ENCODE measurements at places on chromosomes 11 and 22.

- no peak for DNase-seq
Measured at GRCh38 chr22:18905540-18906409, at the start of gene DGCR6. DGCR6 (plus strand) TSS chr22:18906320; CDS start chr22:18906375, 55 bp downstream.

DNA sequence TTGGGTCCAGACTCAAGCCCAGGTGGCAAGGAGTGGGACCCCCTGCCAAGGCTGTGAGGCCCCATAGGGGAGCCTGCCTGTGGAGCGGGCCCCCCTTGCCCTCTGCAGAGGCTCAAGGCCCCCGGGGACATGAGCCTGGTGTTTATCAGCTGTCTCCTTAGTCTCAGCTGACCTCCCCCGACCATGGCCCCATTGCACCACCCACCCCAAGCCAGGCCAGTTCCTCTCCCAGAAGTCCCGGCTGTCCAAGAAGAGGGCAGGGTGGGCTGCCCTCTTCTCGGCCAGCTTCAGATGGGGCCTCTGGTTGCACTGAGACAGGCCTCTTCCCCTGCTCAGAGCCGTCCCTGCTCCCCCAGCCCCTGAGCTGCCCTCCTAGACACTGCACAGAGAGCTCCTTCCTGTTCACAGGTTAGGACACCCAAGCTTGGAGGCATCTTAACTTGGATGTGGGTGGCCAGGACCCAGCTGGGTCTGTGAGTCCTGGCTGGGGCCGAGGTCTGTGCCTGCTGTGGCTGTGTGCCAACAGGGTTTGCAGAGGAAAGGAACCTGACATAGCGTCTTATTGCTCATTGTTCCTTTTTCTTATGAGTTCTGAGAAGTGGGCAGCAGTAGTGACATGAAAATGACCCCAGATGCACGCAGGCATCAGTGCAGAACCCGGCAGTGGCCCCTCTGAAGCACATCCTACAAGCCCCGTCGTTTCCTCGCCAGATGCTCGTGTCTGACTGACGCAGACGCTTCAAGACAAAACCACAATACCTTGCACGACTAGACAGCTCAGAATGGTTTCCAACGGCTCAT is 5.4 kb downstream of the TRABD start:
- peak; percentile 75 for DNase-seq

- no peak for DNase-seq
Measured at GRCh38 chr11:76752321-76753143, 30.6 kb upstream of the TSKU start.

DNA sequence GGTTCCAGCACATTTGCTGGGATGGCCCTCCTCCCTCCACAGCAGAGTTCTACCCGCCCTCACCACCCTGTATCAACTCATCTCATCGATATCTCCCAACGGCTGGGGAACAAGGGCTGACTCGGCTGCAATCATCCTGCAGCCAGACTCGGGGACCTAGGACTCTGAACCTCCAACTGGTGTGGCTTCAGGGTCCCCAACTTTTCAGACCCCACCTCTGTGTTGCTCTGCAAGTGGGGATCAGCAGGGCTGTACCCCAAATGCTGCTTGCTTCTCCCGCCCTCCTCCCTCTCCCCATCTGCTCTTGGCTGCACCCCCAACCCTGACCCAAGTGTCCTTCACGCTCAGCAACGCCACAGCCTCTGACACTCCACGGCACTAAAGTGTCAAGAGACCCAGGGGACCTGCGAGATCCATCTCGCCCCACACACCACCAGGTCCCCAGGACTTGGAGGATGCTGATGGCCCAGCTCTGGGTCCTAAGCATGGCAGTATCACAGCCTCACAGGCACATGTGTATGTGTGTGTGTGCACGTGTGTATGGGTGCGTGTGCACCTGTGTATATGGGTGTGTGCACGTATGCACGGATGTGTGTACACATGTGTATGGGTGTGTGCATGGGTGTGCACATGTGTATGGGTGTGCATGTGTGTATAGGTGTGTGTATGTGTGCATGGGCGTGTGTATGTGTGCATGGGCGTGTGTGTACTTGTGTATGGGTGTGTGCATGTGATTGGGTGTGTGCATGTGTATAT is 26.4 kb downstream of the KCNQ1 start:
- no peak for DNase-seq

DNA sequence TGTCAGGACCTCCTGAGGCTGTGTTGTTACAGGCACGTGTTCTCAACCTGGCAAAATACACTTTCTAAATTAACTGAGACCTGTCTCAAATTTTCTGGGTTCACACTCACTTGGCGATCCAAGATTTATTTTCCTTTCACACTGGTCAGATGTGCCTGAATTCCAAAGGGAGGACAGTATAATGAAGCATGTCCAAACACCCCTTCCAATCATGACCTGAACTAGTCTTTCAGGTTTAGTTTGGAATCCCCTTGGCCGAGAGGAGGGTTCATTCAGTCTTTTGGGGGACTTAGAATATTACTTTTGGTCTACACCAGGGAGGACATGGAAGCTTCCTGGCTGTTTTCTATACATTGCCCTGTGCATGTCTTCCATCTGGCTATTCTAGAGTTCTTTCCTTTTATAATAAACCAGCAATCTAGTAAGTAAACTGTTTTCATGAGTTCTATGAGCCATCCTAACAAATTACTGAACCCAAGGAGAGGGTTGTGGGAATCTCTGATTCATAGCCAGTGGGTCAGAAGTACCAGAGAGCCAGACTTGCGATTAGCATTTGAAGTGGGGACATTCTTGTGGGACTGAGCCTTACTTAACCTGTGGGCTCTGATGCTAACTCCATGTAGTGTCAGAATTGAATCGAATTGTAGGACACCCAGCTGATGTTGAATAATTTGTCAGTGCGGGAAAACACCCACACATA is 14.8 kb upstream of the TMEM216 start:
- DNase-seq = no peak

DNA sequence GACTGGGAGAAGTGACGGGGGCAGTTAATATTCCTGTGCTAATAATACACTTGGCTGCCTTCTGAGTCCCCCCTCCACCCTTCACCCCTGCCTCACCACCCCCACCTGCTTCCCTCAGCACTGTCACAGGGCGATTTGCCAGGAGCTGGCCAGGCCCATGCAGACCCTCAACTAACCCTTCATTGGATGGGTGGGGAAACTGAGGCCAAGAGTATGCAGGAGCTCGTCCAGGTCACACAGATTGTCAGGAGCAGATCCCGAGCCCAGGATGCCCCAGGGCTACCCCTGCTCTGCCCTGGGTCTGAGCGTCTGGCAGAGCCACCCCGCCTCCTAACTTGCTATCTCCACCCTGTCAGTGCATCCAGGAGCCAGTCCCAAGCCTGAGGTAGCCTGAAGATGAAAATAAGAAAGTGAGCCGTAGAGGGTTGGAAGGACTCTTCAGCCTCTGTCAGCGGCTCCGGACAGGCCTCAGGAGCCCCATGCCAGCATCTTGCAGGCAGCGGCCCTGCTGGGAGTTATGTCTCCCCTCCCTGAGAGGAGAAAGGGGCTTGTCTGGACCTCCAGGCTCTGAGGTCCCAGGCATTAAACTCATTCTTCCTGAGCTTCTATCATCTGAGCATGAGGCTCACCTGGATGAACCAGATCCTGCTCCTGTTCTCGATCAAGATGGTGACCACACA is 6.2 kb downstream of the TPBGL start:
- DNase-seq = no peak

GRCh38 chr11:73257342-73258103 is 14.6 kb upstream of the P2RY6 start:
- DNase-seq = no peak

- no peak for DNase-seq
Measured at GRCh38 chr11:3152471-3153110, 12.5 kb downstream of the OSBPL5 start.

- DNase-seq = no peak
Measured at GRCh38 chr11:104060820-104061219, 24.4 kb downstream of the DDI1 start.

- DNase-seq = no peak
Measured at GRCh38 chr11:77431813-77432212, 42.1 kb downstream of the PAK1 start.

GRCh38 chr22:46518038-46518437 is 19.4 kb downstream of the CELSR1 start:
- DNase-seq = no peak

DNA sequence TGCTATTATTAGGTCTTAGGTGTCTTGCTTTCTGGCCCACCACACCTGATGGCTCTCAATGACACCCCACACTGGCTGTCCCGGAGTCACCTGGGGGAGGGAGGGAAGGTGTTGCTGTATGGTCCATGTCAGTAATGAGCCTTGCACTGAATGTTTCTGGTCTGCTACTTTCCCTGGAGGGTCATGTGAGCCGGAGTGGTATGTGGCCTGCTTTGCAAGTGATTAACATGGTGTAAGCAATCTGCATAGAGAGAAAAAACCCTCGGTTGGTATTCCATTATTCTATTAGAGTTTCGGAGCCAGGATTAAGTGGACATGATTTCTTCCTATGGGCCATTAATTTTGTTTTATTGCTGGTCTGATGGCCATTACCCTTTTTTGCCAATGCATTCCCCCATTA is 63.9 kb downstream of the PKNOX2 start:
- no peak for DNase-seq

- DNase-seq = no peak
Measured at GRCh38 chr11:13210424-13210823, 67.2 kb upstream of the BMAL1 start.

- DNase-seq = no peak
Measured at GRCh38 chr22:42366806-42367581, 65.2 kb downstream of the NFAM1 start.

DNA sequence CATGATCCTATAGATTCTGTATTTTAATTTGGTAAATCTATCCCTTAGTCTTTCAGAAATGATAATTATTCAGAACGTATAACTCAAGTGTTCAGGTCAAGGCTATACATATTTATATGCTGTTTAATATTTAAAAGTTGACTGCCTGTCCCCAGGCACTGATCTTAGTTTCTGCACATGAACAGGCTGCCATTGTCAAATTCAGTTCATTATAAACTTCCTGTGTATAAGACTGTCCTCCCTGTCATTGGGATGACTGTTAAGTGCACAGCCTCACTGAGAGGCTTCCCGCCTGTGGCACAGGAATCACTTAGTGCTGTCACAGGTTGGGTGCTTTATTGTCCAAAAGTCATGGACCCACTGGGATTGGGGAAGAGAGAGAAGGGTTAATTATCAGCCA is 92.1 kb upstream of the TTC12 start:
- no peak for DNase-seq

DNA sequence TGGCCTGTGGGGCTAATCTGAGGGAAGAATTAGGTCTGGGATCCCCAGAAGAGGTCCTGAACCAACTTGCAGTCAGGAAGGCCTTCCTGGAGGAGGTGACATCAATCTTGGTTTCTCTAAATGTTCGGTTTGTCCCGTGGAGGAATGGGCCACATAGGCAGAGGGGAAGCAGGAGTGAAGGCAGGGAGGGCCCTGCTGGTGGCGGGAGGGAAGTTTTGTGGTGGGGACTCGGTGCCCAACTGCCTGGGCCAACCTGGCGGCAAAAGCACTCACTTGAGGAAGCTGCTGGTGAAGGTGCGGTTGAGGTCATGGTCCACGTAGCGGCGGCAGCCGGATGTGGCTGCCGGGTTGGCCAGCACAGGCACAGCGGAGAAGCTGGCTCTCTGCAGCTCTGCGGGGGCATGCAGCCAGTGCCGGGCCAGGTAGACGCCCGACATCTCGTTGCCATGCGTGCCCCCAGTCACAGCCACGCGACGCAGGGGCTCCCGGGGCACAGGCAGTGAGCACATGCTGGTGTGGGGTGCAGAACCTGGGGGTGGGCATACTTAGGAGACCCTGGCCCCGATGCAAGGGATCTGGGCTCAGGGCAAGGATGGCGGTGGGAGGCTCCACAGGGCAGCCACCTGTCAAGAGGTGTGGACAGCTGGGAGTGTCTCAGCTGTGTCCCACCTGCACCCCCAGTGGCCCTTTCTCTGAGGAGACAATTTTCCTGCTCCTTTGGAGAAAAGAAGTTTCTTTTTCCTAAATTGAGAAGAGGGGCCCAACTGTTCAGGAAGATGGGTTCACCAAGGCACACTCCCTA is 3.8 kb downstream of the ACY3 start:
- peak; percentile 66 for DNase-seq

DNA sequence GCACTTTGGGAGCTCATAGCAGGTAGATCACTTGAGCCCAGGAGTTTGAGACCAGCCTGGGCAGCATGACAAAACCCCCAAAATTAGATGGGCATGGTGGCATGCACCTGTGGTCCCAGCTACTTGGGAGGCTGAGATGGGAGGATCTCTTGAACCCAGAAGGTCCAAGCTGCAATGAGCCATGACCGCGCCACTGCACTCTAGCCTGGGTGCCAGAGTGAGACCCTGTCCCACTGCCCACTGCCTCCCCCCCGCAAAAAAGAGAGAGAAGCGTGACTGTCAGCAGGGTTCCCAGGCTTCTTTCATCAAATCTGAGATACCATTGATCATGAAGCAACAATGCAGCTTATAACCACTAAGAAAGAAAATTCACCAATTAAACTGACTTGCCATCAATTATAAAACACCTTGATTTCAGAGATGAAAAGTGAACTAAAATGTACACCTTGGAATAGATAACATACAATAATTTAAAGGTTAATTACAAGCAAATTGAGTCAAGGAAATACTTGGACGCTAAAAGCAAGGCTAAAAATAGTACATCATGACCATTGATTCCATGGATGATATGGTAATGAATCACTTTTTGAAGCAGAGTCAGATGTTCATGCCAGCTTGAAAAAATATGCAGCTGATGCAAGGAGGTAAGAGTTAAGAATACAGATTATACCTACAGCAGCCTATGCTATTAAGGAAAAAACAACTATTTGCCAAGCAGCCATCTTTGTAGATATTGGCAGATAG is 90.8 kb upstream of the ALKBH3 start:
- no peak for DNase-seq

- DNase-seq = peak; percentile 24
Measured at GRCh38 chr11:63670433-63671321, 499 bp downstream of the ATL3 start.

- no peak for DNase-seq
Measured at GRCh38 chr22:31870890-31871289, 73.4 kb upstream of the YWHAH start.

GRCh38 chr11:282630-283360 is 4.6 kb downstream of the NLRP6 start:
- no peak for DNase-seq

- no peak for DNase-seq
Measured at GRCh38 chr11:130523166-130523565, 74.7 kb downstream of the ADAMTS15 start.

- DNase-seq = no peak
Measured at GRCh38 chr22:37167176-37167980, 17.7 kb upstream of the IL2RB start.

DNA sequence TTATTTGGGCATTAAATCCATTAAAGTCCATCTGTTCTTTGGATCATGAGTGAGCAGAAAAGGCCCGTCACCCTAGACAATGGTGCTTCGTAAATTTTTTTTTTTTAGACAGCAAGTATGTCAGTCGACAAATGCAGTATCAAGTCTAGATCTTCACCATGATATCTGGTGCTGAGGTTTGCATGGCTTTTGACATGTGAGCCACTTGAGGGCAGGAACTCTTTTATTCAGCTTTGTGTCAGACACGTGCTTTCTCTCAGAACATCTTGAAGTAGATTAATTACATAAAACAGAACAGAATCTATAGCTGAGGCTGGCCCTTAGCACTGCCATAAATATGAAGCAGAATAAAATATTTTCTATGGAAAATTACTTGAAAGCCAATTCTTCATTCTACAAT is 62.9 kb upstream of the CARD18 start:
- DNase-seq = no peak

GRCh38 chr11:113562981-113563461 is 87.8 kb upstream of the DRD2 start:
- no peak for DNase-seq

GRCh38 chr11:37849706-37850105 is 1251.7 kb upstream of the RAG2 start:
- no peak for DNase-seq

- no peak for DNase-seq
Measured at GRCh38 chr22:40413873-40414272, 43.5 kb downstream of the SGSM3 start.
